ENCODE measurements at places on chromosomes 16 and 17. TPM values are rescaled to one million over a fixed set of nuclear protein-coding genes. Genes with fewer than 3 reads are reported as not detected.

Gene IL17C
- not detected for total RNA-seq

DNA sequence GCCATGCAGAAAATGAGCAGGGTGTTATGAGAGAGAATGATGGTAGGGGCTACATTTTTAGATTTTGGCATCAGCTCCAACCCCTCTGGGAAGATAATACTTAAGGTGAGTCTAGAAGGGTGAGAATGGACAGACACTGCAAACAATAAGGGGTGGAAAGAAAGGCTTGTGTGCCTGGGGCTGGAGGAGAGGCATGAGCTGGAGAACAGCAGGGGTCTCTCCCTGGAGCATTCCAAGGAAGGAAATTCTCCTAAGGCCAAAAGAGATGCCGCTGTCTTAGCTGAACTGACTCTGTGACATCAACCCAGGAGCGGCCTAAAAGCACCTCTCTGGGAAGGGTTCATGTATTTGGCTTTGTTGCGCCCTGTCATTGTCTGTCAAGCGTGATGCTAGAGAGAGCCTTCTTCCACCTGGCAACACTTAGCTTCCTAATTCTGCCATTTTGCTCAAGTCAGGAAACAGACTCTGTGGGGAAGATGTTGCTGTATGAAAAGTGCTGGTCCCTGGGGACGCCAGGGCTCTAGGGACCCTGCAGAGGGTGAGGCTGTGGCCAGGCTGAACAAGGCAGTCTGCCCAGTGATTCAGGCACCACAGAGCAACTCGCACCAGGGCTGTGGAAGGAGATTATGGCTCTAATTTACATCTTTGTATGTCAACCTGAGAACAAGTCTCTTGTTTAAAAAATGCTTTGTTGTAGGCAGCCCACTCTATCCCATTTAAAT lies 225.7 kb downstream of the CBLN1 start:
- no peaks in the 10 kb centered on the region for H3K36me3 ChIP-seq
- no peaks in the 10 kb centered on the region for H3K27me3 ChIP-seq
- H3K27ac ChIP-seq = no peak overlapping the region

Gene SLC2A4
- total RNA-seq = 146 TPM

DNA sequence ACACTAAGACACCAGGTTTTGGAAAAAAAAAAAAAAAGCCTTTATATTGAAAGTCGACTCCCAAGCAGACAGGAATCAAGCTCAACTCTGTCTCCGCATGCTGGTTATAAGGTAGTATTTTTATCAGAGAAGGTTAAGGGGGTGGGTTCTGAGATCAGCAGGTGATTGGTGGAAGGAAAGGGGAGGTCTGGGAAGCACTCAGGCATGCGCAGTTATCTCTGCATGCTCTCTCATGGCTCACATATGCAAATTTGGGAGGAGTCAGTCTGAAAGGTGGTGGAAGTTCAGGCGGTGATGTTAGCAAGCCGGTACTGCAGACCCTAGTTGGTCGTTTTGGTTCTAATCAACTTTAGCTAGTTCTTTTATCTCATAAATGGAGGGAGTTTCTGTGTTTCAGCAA lies 357.6 kb upstream of the C16orf82 start:
- DNase-seq = no peak
- no peak overlapping the region for H3K27ac ChIP-seq
- no peaks in the 10 kb centered on the region for H3K36me3 ChIP-seq
- H3K4me3 ChIP-seq = no peak overlapping the region
- no peaks in the 10 kb centered on the region for H3K4me1 ChIP-seq

Gene TOX3
- not detected for total RNA-seq

Gene SLC52A1
- not detected for total RNA-seq

DNA sequence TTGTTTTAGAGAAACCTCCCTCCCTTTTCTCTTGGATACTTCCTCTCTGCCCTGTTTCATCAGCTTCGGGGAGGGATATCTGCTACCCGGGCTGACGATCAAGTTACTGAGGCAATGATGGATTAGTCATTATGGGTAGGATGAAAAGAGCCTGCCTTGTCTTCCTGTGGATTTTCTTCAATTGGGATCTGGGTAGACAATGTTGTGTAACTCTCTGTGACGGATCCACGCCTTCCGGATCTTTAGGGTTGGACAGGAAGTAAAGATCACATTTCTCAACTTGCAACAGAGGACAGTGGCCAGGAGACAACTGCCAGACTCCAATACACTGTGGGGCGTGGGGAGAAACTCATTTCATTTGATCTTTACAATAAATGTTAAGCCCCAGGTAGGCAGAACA lies 11.3 kb upstream of the CHST6 start:
- H3K4me3 ChIP-seq = no peak overlapping the region
- no peaks in the 10 kb centered on the region for H3K36me3 ChIP-seq
- peaks cover 18% of the 10 kb centered on the region for H3K4me1 ChIP-seq
- no peak for DNase-seq
- H3K27me3 ChIP-seq = no peaks in the 10 kb centered on the region

DNA sequence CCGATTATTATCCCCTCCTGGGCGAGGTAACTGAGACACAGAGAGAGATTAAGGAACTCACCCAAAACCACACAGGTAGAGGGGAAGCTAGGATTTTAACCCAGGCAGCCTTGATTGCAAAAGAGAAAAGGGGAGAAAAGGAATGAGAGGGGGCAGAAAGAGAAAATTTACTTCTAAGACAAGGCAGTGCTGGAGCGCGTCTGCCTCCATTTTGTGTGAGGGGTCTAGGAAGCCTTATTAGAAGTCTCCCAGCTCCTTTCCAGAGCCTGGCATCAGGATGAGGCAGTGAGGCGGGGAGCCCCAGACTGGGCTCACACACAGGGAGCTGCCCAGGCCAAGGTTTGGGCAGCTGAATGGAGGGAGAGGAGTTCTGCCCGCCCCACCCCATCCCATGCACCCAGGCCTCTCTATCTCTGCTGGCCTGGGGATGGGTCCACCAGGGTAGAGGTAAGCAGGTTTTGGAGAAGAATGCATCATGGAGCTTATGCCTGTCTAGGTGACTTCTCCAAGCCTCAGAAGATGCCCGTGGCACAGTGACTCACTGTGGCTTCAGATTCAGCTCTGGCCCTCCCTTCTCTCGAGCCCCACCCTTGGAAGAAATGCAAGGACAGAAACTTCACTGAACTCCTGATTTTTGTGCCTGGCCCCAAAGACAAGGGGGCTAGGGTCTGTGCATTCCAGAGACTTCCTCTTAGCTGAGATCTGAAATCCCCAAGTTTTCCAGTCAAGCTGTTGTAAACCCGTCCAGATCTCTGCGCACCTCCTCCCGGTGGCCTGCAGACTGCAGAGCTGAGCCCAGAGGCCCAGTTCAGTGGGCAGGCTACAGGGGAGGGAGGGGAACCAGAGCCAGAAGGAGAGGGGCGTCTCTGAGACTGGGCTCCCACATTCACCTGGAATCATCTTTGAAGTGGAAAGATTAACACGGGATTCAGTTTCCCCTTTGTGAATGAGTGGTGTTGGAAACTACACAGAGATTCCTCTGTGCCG lies 95.1 kb upstream of the CDH5 start:
- no peak overlapping the region for H3K4me3 ChIP-seq
- no peak overlapping the region for H3K27ac ChIP-seq
- H3K4me1 ChIP-seq = peaks cover 27% of the 10 kb centered on the region
- peaks cover 14% of the 10 kb centered on the region for H3K27me3 ChIP-seq
- DNase-seq = no peak
- no peaks in the 10 kb centered on the region for H3K36me3 ChIP-seq

GRCh38 chr16:21663889-21664647 lies at the start of gene OTOA:
OTOA (plus strand) TSS chr16:21663968; CDS start chr16:21678515, 14,547 bp downstream.
- DNase-seq = no peak
- peaks cover 8% of the 10 kb centered on the region for H3K4me1 ChIP-seq
- no peak within 1 kb of the TSS for H3K27ac ChIP-seq
- peaks cover 52% of the 10 kb centered on the region for H3K27me3 ChIP-seq

- H3K27ac ChIP-seq = no peak overlapping the region
- H3K4me1 ChIP-seq = peaks cover 6% of the 10 kb centered on the region
- no peaks in the 10 kb centered on the region for H3K36me3 ChIP-seq
- DNase-seq = no peak
Measured at GRCh38 chr16:9203956-9204355, 112.5 kb downstream of the HAPSTR1 start.

Gene ENGASE
- total RNA-seq = 31.5 TPM

Gene TTYH2
- total RNA-seq = 28.1 TPM

Gene AGRP
- not detected for total RNA-seq

GRCh38 chr17:76142585-76143041 lies 1.6 kb upstream of the FOXJ1 start:
- no peak overlapping the region for H3K27ac ChIP-seq
- DNase-seq = no peak
- no peak overlapping the region for H3K4me3 ChIP-seq
- H3K27me3 ChIP-seq = peaks cover 34% of the 10 kb centered on the region
- peaks cover 73% of the 10 kb centered on the region for H3K4me1 ChIP-seq

DNA sequence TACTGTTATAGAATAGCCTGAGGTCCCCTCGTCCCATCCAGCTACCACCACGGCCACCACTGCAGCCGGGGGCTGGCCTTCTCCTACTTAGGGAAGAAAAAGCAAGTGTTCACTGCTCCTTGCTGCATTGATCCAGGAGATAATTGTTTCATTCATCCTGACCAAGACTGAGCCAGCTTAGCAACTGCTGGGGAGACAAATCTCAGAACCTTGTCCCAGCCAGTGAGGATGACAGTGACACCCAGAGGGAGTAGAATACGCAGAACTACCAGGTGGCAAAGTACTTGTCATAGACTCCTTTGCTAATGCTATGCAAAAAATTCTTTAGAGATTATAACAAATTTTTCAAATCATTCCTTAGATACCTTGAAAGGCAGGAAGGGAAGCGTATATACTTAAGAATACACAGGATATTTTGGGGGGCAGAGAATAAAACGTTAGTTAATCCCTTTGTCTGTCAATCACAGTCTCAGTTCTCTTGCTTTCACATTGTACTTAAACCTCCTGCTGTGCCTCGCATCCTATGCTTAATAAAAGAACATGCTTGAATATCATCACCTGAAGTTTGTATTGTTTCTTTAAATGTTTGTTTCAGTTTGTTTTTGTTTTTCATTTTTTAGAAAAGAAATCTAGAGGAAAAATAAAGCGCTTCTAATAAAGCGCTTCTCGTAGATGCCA lies 388.3 kb downstream of the MAF start:
- H3K4me1 ChIP-seq = no peaks in the 10 kb centered on the region
- no peak overlapping the region for H3K27ac ChIP-seq
- H3K4me3 ChIP-seq = no peak overlapping the region
- no peaks in the 10 kb centered on the region for H3K27me3 ChIP-seq
- no peak for DNase-seq
